ENCODE measurements at places on chromosomes 11 and 22.

DNA sequence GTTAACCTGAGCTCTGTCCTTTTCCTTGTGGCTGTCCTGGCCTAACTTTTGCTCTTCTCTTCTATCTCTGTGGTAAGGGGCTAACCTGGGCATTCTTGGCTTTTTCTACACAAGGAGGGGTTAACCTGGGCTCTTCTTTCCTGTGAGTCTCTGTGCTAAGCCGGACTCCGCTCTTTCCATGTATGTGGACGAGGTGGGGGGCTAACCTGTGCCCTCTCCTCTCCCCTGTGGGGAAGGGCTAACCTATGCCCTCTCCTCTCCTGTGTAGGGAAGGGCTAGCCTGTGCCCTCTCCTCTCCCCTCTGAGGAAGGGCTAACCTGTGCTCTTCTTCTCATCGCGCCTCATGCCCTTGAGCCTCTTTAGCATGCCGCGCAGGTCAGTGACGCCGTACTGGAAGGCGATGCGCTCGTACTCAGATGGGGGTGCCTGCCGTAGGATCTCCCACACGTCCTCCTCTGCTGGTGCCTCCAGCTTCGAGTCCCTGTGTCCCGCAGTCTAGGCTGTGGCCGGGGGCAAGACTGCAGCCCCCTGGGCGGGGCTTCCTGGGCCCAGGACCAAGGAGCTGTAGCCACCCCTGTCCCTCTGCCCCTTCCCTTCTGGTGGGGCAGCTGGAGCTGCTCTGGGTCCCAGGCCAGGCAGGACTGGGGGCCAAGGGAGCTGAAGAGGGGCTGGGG is 6.5 kb downstream of the MYBPC3 start:
- no peak for DNase-seq

DNA sequence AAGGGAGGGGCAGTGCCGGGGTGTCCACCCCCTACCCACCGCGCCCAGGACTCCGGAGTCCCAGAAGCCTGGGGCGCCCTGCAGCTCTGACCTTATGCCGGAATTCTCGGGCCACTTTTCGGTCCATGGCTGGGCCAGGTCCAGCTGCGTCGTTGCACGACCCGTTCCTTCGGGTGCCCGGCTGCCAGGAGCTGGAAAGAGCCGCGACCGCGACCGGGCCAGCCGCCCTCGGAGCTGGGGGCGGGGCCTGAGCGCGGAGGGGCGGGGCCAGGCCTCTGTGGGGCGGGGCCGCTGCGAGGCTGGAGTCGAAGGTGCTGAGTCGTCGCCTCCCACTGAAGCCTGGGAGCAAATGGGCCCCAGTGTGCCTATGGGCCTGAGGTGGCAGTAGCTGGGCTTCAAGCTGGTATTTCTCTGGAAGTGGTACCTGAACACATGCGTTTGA is at the start of gene USH1C:
TSS of gene USH1C (minus strand) at position 236 of the 442 bp plus-strand sequence. CDS start at position 127, 109 bp downstream.
- DNase-seq = peak; percentile 36

DNA sequence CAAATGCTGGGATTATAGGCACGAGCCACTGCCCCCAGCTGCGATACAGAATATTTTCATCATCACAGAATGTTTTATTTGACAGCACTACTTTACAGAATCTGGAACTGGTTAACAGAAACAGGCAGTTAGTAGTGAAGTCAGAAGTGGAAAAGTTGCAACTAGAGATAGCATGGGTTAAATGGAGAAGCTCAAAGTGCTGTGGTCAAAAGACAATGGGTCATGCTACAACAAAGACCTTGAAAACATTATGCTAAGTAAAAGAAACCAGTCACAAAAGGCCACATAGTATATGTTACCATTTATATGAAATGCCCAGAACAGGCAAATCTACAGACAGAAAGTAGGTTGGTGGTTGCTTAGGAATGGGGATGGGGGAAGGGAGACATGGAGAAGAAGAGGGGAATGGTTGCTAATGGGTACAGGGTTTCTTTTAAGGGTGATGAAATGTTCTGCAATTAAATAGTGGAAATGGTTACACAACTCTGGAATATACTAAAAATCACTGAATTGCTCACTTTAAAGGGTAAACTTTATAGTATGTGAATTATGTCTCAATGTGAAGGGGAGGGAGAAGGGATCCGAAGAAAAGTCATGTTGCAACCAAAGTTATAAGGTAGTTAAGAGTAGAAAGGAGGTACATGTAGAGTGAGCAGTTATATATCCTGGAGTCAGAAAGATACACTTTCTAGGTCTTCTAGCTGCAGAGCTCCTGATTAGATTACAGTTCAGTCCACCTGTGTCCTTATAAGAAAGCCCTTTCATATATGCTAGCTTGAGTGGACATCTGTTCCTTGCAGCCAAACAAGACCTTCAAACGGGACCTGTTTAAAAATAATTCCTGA is 46.3 kb upstream of the RAPSN start:
- no peak for DNase-seq

DNA sequence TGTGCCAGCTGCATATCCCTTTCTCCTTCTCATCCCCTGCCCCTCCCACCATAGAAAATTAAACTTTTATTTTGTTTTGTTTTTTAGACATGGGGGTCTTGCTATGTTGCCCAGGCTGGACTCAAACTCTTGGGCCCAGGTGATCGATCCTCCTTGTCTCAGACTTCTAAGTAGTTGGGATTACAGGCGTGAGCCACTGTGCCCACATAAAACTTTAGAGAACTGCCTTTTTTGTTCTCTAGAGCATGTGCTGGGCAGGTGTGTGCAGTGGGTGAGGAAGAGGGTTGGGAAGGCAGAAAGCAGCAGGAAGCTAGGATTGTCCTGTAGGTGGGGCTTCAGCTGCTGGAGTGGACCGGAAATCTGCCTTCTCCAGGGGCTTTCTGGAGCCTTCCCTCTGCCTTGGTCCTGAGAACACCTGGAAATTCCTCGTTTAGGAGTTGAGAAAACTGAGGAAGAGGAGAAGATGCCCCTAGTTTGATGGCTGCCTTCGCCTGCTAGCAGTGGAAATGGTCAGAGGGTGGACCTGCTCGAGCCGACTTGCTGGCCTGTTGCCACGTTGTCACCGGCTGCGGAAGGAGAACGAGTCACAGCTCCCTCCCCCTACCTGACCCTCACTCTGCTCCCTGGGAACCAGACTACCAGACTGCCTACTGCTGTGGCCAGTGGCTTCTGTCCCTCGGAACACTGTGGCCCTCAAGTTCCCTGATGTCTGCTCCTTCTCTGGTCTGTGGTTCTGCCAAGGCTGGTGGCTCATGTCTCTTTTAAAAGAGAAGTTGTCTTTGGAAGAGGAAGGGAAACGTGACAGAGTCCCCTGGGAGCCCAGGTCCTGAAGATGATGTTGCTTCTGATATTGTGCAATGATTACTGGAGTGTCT is 4.0 kb downstream of the ST14 start:
- no peak for DNase-seq

DNA sequence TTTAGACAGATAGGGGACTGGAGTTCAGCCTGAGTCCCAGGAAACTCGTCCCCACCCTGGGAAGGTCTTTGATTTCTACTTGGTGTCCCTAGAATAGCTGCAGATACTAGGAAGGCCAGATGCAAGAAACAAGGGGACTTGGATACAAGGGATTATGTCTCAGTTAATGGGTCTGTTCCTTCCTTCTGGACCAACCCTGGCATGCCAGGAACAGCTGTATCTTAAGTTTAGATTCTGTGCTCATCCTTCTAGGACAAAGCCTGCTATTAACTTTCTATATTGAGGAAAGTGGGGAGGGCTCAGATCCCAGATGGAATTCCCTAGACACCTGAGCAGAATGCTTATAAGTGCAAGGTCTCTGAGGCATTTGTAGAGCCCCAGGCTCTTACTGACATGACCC is 3.9 kb upstream of the OR52M1 start:
- no peak for DNase-seq

- DNase-seq = no peak
These were observed 87.4 kb downstream of the TRMU start for GRCh38 chr22:46422896-46423295.

DNA sequence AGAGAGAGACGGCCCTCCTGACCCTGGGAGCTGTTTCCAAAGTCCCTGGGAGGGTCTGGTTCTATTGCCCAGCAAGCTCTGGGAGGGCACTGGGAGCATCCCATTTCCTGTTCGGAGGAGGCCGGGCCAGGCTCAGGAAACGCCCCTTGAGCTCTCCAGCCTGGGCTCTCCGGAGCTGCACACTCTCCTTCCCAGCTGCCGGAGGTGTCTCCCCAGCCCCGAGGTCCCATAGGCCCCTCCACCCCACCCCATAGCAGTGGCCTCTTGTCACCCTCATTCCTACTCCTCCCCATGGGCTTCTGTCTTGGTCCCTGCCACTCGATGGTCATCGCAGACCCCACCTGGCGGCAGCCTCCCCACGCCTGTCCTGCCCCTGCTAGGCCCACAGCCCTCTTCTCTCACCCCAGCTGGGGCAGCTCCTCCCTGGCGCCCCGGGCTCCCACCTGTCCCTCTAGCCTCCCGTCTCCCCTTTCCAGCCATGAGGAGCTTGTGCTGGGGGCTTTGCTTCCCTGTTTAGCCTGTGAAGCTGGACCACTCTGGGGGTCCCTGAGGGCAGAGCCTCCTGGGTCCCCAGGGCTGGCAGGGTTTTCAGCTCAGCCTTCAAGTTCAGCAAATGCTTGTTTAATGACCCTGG is 2.8 kb downstream of the TSPAN32 start:
- DNase-seq = no peak

GRCh38 chr11:359181-359714 is 10.1 kb upstream of the B4GALNT4 start:
- peak; percentile 28 for DNase-seq

GRCh38 chr22:34946339-34946985 is 119.5 kb upstream of the ISX start:
- no peak for DNase-seq

GRCh38 chr11:79857377-79858214 is 416.8 kb upstream of the TENM4 start:
- DNase-seq = no peak

DNA sequence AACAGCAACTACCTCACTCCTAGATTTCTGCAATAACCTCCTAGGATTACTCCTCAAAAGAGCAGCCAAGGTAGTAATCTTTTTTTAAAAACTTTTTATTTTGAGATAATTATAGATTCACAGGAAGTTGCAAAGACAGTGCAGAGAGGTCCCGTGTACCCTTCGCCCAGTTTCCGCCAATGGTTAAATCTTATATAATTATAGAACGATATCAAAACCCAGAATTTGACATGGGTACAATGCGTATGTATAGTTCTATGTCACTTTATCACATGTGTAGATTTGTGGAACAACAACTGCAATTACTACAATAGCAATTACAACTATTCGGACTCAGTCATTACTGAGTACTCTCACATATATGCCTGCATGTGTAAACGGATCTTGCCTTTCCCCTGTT is 94.8 kb upstream of the APOA1 start:
- DNase-seq = no peak

- DNase-seq = no peak
These were observed 19.9 kb upstream of the BACE1-AS start for GRCh38 chr11:117271208-117271607.

DNA sequence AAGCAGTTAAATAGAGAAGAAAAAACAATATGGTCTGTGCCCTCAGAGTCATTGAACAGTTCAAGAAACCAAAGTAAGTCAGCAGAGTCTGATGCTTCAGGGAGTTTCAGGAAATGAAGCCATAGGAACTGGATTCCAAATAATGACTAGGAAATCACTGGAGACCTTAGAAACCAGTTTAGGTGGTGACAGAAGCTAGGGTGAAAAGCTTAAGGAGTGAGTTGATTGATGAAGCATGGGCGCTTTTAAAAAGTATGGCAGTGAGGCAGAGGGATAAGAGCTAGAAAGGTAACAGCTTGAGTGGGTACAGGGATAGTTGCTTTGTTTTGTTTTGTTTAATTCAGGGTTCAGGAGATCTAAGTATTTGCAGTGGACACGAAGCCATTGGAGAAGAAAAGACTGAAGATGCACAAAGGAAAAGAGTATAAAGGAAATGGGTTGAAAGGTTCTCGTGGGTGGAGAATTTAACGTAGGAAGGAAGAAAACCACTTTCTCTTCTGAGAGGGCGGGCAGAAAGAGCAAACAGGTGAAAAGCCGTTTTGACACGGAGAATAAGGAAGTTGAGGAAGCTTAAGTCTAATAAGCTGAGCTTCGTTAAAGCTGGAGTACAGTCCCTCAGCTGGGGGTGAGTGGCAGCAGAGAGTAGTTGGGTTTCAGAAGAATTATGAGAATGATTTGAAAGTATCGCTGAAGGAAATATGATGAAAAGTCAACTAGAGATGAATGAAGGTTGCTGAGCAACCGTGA is 14.8 kb downstream of the SGSM3 start:
- no peak for DNase-seq

DNA sequence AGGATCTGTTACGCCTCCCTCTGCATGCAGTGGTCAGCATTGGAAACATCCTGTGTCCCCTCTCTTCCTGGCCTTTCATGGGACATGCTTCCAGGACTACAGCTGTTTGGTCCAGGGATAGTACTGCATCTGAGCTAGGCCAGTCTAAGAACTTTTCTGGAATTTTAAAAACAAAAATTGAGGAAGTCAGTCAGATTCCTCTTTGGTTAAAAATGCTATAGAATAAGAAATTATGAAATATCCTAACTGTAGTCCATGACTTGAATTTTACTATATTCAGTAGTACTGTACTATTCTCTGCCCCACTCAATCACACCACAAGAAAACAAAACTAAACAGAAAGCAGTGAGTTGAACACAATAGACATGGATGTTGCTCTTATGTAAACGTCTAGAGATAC is 201.0 kb upstream of the CADM1 start:
- DNase-seq = no peak

DNA sequence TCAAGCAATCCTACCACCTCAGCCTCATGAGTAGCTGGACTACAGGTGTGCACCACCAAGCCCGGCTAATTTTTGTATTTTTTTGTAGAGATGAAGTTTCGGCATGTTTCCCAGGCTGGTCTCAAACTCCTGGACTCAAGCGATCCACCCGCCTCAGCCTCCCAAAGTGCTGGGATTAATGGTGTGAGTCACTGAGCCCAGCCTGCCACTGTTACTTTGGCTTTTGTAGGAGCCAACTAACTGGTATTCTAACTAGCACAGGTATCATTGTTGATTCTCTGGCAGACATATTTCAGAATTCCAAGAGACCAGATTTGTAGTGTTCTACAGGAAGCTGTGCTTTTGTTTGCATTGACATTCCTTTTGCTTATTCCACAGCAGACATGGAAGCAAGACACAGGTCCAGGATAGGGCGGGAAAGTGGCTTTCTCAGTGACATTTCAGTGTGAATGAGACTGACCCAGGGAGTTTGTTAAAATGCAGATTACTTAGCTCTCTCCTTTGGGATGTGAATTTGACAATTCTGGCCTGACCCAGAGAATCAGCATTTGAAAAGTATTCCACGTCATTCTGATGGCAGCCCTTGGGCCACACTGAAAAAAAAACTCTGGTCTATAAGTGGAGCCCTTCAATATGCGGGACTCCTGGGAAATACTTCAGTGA is 52.2 kb upstream of the PAX6 start:
- DNase-seq = no peak

GRCh38 chr11:1367721-1368120 is 22.0 kb upstream of the BRSK2 start:
- DNase-seq = no peak

GRCh38 chr11:6657346-6657745 is 1.7 kb upstream of the DCHS1 start:
- DNase-seq = no peak

DNA sequence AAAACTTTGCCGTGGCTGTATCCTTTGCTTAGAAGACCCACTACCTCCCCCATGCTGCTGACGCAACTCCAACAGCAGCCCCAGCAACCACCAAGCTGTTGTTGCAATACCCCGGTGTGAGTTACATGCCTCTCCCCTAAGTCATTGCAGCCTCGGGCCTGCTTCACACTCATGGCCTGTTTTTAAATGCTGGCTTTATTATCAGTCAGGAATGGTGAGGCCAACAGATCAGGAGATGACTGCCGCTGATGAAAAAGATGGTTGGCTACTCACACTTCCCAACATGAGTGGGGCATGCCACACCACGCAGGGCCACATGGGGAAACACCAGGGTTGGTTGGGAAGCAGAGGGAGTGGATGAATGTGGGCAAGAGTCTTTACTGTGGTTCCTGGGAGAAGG is 171.5 kb upstream of the SYT13 start:
- DNase-seq = peak; percentile 73

Data from foreskin fibroblast (primary cell).